GF-D8 (cell line): ENCODE measurements at places on chromosomes 3 and 15.

- DNase-seq = no peak
These were observed 330.7 kb upstream of the TRIM42 start for GRCh38 chr3:140347151-140347550.

- no peak for DNase-seq
These were observed 45.3 kb upstream of the INO80 start for GRCh38 chr15:41161336-41161735.

DNA sequence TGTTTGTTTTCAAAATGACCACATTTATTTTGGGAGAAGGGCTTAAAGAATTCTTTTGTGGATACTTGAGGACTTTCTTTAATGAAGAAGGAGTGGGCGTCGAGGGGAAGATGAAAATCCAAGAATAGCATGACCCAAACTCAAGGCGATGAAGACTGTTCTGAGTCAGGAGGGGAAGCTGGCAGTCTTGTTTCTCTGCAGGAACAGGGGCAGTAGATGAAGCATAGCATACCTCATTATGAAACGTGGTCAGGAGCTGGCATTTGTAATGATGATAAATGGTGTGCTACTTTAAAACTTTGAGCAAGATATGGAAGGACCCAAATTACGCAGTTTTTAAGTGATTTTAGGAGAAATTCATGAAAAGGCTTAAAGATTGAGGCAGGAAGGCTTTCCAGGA is 549.0 kb downstream of the IGSF11 start:
- DNase-seq = no peak

DNA sequence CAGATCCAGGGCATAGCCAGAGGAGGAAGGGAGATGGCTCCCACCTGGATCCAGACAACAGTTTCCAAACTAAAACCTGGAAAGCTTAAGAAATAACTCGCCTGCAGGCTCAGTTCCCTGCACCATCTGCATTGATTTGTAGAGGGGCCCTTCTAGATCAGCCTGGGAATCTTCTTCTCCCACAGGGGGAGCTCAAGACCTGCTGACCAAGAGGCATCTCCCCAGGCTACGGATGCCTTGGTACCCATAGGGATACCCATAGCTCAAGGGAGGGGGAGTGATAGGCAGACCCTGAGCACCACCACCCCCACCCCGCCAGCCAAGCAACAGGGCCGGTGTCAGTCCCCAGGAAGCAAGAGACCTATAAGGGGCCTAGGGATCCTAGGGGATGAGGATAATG is 28.0 kb upstream of the DCLK3 start:
- DNase-seq = no peak

DNA sequence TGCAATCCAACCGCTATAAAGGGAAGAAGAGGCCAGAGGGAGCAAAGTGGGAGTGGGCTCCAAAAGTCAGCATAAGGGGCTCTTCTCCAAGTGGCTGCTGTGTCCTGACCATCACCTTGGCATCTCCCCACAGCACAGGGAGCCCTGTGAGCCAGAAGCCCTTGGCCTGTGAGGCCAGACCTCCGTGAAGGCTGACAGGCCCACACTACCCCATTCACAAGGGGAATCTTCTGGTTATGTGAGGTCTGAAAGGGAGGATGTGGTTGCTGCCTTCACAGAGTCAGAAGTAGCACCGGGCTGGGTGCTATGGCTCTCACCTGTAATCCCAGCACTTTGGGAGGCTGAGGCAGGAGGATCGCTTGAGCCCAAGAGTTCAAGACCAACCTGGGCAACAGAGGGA is 2.6 kb upstream of the ULK3 start:
- DNase-seq = no peak

GRCh38 chr3:162701211-162701610 is 1204.6 kb downstream of the OTOL1 start:
- no peak for DNase-seq

- no peak for DNase-seq
These were observed 240.1 kb upstream of the ZNF385D start for GRCh38 chr3:21991061-21991460.

DNA sequence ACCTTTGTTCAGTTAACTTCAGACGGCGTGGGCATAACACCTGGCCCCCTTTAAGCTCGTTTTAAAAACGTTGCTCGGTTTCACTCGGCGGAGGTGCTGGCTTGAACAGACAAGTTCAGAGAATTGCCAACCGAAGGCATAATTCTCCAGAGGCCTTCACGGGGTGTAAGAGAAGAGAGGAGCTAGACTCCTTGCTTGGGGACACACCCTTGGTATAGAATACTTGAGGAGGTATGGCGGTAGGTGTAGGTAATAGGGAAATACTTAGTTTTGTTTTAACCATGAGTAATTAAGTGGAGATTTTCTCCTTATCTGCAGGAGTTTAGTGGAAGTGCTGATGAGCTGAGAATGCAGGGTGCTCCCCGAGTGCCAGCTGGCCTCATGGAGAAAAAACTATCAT is 921 bp downstream of the FBXL2 start:
- no peak for DNase-seq

GRCh38 chr15:59596640-59597039 is 14.9 kb upstream of the GCNT3 start:
- DNase-seq = no peak
